Vagina (tissue), 2 donors: ENCODE measurements at places on chromosomes 2 and 18. TPM values are rescaled to one million over a fixed set of nuclear protein-coding genes. Genes with fewer than 3 reads are reported as not detected.

GALNT14 gene
- total RNA-seq: 1.7 TPM

PIEZO2 gene
- 5.9 TPM for total RNA-seq

CXCR4 gene
- 39.5 TPM for total RNA-seq

DNA sequence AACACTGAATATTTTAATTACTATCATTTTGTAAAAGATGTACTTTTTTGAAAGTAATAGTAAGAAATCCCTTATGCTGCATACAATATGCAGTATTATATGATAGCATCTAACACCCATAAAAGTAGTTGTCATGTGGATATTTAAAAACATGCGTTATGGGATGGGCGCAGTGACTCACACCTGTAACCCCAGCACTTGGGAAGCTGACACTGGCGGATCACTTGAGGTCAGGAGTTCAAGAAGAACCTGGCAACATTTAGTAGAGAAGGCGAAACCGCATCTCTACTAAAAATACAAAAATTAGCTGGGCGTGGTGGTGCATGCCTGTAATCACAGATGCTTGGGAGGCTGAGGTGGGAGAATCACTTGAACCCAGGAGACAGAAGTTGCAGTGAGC lies 88.9 kb downstream of the FEZ2 start:
- no peak for DNase-seq

DNA sequence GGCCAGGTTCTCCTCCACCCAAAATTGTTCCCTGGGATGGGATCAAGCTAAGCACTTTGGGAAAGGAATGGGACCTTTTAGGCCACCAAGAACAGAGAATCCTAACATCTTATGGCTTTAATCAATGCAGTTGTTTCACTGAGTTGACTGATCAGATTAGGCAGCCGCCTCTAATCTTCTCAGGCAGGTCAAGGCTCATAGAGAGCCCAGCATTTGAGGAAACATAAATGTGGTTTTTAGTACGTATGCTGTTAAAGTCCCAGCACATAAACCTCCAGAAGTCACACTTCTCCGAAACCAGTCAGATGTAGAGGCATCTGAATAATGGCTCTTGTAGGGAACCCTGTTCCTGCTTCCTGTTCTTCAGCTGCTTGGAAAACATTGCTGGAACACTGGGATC lies 99.5 kb upstream of the RMDN2 start:
- DNase-seq: no peak

DNA sequence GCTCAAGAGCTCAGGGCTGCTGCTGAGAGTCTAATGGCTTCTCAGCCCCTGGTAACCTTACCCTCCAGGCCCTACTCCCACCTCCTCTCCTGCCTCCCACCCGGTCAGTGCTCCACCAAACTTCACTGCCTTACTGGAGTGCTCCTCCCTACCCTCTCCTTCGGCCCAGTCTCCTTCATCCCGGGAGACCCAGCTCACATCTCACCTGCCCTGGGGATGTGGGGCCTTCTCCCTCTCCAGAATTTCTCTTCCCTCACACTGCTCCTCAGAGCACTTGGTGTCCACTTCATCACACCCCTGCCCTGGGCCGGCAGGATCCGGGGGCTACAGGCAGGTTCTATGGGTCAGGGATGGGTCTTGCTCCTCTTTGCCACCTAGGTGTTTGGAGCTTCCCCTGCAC lies 21.6 kb downstream of the PTPN18 start:
- DNase-seq: no peak
